ENCODE measurements at places on chromosomes 12 and 14.

DNA sequence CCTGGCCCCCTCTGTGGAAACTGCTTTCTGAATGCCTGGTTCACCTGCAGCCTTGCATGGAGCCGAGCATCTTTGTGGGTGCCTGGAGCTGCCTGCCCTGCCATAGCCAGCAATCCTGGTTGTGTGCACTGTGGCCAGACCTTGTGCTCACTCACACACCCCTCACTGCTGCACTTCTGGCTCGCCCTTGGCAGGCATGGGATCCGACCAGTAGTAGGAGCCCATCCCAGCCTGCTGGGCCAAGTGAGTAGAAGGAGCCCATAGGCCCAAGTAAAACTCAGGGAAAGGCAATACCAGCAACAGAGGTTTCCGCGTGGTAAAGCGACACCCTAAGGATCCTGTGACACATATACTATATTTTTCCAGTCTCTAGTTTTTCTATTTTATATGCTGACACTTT lies 270.0 kb upstream of the NAV3 start:
- DNase-seq: no peak

DNA sequence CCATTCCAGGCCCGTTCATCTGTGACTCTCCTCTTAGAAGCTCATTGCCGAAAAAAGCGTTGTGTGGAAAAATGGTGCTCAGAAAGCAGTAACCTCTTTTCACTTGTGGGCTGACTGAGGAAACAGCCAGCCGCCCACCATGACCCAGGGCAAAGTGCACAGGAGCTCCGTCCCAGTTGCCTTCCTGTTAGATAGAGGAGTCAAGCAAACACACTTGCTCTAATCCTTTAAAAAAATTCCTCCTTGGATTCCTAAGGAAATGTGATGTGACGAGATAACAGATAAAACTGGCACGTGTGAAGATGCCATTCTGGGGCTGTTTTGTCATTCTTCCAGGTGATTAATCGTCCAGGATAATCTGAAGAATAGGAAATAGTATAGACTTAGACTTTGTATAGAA lies 396.8 kb upstream of the DDHD1 start:
- no peak for DNase-seq

DNA sequence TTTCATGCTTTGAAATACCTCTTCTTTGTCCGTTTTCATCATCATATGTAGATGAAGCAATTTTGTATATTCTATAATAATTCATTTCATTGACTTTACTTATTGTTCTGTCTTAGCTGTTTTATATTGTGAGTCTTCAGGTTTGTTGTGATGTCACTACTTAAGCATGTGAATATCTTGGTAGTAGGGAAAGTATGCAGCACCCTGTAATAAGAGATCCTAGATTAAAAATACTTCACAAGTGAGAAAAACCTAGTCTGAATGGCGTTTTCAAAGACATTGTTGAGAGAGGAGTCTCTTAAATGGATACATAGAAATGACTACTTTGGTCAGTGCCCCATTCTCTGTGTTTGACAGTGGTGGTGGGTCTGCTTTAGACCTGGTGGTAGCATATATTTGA lies 61.4 kb downstream of the SLC16A7 start:
- DNase-seq: no peak

DNA sequence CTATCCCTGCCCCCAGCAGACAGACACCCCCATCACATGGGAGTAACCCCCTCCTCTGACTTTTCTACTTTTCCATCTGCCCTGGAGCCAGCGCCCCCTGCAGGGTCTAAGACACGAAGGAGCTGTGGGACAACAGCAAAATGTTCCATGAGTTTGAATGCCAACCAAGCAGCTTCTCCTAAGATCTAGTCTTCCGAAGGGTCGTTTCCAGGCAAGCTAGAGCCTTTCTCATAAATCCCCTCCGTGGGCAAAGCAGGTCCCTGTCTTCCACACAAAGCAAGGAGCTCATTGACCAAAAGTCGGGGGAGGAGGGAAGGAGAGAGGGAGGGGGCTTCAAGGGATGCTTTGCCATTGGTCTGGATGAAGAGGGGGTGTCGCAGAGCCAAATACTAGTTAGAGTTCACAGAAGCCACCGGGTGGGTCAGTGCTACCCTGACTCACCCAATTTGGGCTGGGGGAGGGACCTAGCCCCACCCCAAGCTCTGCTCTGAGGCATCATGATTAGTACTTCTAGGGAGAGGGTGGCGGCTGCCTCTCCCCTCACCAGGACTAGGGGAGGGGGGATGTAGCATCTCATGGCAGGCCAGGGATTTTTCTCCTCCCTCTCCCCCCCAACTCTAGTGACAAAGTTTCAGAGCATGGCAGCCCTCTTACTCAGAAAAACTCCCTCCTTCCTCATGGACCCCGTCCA lies 1.6 kb downstream of the MSI1 start:
- DNase-seq: no peak

GRCh38 chr12:1529862-1530591 lies 64.4 kb downstream of the FBXL14 start:
- DNase-seq: no peak

GRCh38 chr14:76923431-76924370 lies 97.5 kb downstream of the LRRC74A start:
- no peak for DNase-seq

DNA sequence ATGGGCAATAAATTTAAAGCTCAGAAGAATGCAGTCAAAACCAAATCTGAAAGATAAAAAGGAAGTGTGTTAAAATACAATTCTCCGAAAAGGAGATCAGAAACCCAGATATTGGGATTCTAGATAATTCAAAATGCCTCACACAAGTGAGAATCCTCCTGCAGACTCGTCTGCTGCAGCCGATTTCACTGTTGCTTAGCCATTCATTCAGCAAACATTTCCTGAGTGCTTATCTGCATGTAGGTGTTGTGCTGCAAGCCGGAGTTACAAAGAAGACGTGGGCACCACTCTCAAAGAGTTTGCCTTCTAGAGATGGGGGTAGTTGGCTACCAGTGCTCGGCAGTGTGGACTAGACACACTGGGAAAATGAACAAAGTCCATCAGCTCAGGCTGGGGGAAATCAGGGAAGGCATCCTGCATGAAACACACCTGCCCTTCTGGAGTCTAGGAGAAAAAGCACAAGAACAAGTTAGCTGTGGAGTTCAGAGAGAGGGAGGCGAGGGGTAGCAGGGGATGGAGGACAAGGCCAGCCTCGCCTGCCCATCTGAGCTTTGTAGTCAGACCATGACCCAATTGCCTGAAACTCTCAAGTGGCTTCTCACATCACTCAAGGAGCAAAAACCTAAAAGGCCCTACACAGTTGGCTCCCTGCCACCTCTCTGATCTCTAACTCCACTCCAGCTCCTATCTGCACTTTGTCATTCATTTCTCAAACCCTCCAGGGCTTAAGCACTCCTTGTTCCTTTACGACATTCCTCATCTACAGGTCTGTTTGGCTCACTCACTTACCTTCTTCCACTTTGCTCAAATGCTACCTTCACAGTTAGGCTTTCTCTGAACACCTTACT lies 310.0 kb upstream of the DDHD1 start:
- no peak for DNase-seq

GRCh38 chr12:122855928-122856831 lies 20.9 kb downstream of the HIP1R start:
- peak; percentile 28 for DNase-seq

DNA sequence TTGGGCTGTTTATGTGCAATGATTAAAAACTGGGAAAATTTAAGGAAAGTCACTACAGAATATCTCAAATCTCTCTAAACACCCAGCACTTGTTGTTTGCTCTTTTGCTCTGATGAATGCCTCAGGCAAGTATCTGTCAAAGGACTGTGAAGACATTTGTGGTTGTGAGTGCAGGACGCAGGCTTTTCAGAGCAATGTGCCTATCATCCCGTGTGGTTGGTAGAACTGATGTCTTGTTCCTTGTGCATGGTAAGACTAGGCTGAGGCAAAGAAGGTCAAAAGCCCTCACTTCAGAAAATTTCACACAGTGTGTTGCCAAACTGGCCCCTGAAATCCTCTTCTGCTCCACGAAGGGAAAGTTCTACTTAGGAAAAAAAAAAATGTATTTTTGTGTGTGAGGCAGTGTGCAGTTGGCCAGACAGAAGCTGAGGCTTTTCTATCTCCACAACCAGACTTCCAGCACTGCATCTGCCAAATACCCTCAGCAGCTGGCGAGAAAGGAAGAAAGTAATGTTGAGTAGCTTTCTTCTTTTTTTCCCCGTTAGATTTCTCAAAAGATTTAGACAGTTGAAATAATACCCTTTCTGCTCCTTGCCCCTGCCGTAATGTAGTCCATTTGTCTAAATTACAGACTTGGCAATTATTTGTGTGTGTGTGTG lies 1103.1 kb downstream of the VRK1 start:
- DNase-seq: no peak

- no peak for DNase-seq
Observed at GRCh38 chr12:79732638-79733037, 41.9 kb upstream of the PAWR start.

DNA sequence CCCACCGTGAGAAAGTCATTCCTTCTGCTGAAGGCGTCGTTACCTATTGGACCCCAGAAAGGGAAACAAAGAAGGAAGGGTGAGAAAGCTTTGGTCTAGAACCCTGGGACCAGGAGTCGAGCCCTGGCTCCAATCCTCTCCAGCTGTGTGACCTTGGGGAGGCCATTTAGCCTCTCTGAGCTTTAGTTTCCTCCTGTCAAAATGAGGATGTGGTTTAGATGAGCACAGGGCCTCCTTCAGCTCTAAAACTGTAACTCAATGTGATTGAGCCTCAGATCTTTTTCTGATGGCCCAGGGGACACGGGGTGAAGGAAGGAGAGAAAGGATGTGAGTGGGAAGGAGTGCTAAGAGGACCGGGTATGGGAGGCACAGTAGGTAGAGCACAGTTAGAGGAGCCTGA lies 7.7 kb downstream of the JDP2 start:
- no peak for DNase-seq

DNA sequence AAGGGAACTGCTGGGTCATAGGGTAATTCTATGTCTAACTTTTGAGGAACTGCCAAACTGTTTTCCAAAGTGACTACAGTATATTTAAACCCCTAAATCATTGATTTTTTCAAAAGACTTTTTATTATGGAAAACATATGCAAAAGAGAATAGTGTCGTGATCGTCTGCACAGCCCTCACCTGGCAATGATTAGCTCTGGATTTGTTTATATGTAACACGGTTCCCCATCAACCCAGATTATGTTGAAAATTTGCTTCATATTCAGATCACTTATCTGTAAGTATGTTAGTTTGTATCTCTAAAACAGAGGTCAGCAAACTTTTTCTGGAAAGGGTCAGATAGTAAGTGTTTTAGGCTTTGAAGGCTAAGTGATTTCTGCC lies 52.7 kb downstream of the CCDC92 start:
- no peak for DNase-seq

GRCh38 chr12:132739600-132740312 lies 21.9 kb downstream of the ANKLE2 start:
- DNase-seq: no peak

- no peak for DNase-seq
Observed at GRCh38 chr12:21165048-21165447, 34.1 kb downstream of the SLCO1B1 start.

- DNase-seq: peak; percentile 7
Observed at GRCh38 chr12:130013771-130014484, 110.1 kb upstream of the TMEM132D start.

DNA sequence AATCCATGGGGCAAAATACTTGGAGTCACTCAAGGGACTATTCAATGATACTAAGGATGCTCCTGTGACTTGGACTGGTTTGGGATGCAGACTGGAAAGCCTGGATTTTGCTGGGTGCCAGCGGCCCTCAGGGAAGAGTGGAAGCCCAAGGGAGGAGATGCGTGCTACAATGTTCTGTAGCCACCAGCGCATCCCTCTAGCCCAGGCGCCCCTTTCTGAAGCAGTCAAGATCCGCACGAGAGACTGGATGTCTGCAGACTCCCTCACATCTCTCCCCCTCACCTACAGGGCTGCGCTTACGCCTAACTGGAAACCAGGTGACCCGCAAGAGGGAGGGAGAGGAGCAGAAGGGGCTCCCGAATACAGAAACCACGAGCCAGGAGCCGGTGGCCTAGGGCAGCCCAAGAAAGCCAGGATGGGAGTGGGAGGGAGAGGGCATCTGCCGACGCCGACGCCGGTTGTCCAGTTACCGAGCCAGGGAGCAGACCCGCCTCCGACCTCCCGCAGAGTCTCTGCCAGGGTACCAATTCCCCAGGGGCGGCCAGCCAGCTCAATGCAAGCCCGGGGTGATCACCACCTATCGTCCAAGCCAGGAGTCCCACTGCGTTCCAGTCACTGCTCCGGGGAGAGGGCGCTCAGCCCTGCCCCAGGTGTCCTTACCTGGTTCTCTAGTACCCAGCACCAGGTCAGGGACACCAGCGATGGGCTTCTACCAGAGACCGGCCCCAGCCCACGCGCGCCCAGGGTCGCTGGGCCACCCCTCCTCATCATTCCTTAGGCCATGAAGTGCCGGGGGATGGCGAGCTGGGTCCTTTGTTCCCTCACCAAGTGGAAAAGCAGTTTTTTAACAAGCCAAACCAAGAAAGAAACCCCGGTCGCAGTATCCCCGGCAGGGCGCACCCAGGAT lies 1.2 kb downstream of the NTN4 start:
- DNase-seq: no peak

DNA sequence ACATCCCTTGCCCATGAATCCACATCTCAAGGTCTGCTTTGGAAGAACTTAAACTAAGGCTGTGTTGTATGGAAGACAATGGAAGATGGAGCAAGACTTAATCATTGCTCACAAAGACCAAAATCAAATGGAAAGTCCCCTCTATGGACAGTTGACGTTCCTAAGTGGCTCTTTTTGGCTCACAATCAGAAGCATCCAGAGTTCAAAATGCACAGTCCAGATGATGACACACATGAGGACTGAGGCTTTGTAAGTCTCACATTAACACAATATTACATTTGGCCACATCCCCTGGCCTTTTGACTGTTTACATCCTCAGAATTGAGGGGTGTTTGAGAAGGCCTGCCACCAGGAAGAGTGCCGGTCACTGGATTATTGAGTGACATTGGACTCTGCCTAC lies 122.3 kb upstream of the CPM start:
- no peak for DNase-seq

DNA sequence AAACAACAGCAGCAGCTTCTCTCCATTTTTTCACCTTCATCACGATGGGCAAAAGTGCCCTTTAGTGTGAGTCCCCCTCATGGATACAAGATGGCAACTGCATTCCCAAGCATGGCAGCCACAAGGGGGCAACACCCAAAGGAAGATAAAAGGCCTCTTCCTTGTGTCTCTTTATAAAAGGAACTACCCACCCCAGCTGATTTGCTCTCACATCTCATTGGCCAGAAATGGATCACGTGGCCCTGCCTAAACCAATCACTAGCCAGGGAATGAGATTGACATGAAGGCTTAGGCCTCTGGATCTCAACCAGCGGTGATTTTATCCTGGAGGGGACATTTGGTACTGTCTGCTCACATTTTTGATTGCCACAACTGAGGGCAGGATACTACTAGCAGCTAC lies 21.9 kb upstream of the IFT81 start:
- no peak for DNase-seq

- no peak for DNase-seq
Observed at GRCh38 chr14:90848944-90849731, 32.9 kb upstream of the TTC7B start.
